ENCODE measurements at places on chromosomes 1 and 21.

- DNase-seq: no peak
Observed at GRCh38 chr1:3333903-3334302, 120.6 kb upstream of the ARHGEF16 start.

GRCh38 chr1:217564833-217565232 is 66.1 kb downstream of the GPATCH2 start:
- no peak for DNase-seq

GRCh38 chr1:64901663-64902062 is 64.7 kb downstream of the JAK1 start:
- DNase-seq: no peak

DNA sequence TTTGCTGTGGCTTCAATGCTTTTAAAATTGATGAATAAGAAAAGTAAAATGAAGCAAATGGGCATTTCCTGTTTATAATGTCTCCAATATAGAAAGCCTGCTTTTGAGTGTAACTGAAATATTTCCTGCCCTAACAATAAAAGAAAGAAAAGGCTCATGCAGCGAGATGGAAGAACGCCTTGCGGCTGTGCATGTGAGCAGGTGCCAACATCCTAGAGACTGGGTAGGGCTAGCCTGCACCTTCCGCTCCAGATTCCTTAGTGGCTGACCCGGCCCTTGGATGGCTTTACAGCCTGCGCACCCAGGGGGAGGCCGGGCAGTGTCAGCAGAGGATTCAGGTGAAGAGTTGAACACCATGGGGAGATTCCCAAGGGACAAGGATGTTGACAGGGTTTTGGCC is 21.8 kb downstream of the CNIH3 start:
- no peak for DNase-seq

GRCh38 chr21:38355353-38355752 is 98.6 kb downstream of the KCNJ15 start:
- no peak for DNase-seq

DNA sequence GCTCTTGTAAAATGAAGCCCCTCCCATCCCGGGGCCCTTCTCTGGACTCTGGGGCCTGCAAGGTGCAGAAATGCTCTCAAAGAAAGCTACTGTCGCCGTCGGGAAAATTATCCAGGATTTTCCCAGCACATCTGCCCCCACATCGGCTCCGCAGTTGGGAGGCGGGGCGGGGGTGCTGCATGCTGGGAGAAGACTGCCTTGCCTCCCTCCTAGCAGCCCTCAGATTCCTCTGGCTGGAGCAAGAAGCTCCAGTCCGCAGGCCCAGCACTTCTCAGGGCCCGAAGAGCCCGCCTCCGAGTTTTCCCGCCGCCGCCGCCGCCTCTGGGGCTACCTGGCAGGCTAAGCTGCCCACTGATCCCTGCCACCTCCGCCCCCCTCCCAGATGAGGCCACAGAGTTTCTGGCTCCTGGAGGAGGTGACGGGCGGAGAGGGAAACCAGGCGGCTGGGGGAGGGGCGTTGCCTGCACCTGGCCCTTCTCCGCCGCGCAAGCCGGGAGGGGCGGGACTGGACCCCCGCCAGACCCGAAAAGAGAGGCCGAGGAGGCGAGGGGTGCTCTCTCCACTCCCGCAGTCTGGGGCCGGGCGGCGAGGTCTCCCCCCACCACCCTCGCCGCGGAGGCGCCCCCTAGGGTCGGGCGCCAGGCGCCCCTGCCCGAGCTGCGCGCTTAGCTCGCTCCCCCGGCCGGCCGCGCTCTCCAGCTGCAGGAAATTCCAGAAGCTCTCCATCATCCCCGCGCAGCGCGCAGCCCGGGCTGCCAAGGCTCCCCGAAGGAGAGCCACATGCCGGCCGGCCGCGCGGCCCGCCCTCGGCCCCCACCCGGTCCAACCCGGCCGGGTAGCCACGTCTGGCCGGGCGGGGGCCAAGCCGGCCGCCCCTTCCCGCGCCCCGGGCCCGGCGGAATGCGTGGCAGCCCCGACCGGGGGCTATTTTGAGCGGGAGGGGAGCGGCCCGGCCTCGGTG is 28.8 kb downstream of the AHDC1 start:
- peak; percentile 76 for DNase-seq
